ENCODE measurements at places on chromosomes 3 and 15.

- DNase-seq, result no peak
These were observed 123.4 kb upstream of the SLC24A5 start for GRCh38 chr15:47997195-47998080.

GRCh38 chr15:30922480-30923311 is 19.0 kb downstream of the FAN1 start:
- no peak for DNase-seq

DNA sequence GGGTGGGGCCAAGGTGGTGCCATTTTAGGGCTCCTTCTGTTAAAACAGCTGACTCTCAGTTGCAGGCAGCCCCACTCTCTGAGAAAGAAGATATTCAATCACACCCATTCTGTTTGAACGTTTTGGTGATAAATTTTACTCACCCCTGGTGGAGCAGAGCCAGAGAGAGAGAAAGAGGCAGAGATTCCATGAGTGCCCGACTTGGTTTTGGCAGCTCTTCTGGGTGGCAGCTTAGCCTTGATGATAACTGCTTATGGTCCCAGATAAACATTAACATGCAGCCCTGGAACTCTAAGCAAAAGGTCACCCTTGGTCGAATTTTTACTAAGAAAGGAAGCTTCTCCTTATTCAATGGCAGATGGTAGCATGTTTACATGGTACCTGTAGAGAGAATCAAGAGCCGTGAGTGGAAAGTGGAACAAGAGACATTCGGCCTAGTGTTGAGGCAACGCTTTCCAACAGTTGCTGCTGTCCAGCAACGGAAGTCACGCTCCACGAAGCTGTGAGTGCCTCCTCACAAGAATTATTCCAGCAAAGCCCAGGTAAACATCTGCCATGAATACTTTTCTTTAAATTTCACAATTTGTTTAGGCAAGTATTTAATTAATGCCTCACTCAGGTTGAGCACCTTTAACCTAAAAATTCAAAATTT is 530.6 kb upstream of the ROBO2 start:
- DNase-seq, result no peak

DNA sequence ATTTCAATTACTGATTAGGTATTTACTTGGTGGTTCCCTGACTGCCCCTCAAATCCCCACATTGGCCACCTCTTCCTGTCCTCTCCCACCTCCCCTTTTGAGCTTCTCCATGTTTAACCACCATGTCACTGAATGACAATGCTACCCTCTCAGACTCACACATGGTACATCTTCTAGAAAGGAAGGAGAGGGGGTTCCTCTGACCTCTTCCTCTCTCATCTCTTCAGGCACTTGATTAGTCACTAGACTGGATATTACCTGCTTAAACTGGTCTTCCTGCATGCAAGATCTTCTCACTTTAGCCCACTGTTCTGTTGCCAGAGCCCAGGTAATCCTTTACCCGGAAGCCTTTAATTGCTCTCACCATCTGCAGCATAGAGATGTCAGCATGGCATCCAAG is 64.9 kb downstream of the DIPK2A start:
- no peak for DNase-seq

DNA sequence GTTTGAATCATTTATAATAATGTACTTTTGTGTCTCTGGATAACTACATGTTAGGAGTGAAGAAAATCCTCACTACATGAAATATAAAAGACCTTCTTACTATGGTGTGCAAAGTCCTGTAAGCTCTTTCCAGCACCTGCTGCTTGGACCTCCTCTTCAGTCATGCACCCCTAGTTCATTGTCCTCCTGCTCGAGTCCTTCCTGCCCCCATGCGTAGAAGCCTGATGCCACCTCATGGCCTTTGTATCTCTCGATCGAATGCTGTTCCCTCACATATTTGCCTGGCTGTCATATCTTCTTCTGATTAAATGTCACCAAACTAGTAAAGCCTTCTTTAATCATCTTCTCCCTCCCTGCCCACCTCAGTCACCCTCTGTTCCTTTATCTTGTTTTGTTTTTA is 49.9 kb upstream of the SUCLG2 start:
- DNase-seq, result peak; percentile 30

DNA sequence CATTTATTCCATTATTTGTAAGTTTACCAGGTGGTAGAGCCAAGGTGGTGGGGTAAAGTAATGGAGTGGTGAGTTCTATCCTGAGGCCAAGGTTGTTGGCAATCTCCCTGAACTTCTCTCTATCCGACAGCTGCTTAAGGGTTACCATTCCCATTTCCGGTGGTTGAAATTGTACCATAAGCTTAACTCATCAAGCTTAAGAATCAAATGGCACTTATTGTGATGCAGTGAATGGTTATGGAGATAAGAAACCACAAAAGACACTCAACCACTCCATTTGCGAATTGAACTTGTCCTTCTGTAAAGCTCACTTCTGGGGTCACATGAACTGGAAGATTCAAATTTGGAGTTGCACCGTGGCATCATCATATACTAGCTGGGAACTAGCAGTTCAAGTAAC is 287.4 kb upstream of the SLCO3A1 start:
- DNase-seq, result no peak

- DNase-seq, result no peak
These were observed 26.8 kb downstream of the PARL start for GRCh38 chr3:183857863-183858262.

- DNase-seq, result no peak
These were observed 719.3 kb upstream of the SGO1 start for GRCh38 chr3:20905210-20905805.

DNA sequence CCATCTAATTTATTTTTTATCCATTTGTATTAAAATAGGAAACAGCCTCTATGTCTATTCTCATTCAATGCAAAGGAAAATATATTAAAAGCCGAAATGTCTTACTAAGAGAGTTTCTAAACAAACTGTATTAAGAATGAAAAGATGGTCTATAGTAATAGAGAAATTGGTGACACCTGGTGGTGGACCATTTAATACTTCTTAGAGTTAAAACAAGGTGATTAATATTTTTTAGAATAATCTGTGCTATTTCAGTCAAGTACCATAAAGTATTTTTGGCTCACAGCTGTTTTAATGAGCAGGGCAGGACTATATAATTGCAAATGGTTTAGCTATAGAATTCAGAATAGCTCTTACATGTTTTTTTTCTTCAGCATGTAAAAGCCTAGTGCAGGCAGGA is 55.7 kb downstream of the SYNPR start:
- DNase-seq, result no peak

GRCh38 chr3:185760088-185760487 is 64.8 kb downstream of the IGF2BP2 start:
- no peak for DNase-seq

DNA sequence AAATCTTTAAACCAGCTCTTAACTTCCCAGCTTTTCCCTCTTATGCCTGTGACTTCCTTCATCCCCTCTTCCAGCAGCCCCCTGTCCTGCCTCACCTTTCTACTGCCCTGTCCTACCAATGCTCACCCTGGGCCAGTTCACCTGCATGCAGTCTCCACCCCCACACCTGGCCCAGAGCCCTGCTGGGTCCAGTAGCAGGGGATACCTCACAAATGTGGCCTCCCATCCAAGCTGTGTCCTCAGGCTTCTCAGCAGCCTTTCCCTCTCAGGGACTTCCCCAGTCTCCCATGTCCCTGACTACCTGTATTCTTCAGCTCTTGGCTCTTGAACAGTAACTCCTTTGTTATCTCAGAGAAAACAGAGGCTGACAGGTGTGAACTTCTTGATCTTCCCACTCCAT is 503.2 kb downstream of the MFSD1 start:
- no peak for DNase-seq

GRCh38 chr3:52319921-52320595 is 3.9 kb downstream of the DNAH1 start:
- DNase-seq, result no peak

DNA sequence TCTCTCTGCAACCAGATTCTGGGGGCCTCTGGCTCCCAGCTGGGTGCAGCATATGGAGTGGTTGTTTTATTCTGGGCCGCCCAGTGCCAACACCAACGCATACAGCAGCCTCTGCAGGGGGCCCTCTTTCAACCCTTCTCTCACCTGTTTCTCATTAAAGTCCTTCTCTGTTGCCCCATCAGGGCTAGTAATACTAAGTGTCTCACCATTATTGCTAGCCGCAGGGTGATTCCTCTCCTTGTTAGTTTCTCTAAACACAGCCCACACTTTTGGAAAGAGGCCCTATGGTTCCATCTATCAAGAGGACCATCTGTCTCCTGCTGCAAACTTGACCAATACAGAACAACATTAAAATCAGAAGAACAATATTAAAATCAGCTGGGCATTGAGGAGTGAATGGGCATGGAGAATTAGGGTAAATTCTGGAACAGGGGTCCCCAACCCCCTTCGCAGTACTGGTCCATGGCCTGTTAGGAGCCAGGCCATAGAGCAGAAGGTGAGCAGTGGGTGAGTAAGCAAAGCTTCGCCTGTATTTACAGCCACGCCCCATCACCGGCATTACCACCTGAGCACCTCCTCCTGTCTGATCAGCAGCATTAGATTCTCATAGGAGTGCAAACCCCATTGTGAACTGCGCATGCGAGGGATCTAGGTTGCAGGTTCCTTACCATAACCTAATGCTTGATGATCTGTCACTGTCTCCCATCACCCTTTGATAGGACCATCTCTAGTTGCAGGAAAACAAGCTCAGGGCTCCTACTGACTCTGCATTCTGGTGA is 36.5 kb downstream of the ALS2CL start:
- DNase-seq, result no peak

GRCh38 chr3:192827863-192828594 is 89.6 kb downstream of the MB21D2 start:
- DNase-seq, result no peak

- DNase-seq, result no peak
These were observed 46.2 kb downstream of the TRIM69 start for GRCh38 chr15:44782516-44782915.

DNA sequence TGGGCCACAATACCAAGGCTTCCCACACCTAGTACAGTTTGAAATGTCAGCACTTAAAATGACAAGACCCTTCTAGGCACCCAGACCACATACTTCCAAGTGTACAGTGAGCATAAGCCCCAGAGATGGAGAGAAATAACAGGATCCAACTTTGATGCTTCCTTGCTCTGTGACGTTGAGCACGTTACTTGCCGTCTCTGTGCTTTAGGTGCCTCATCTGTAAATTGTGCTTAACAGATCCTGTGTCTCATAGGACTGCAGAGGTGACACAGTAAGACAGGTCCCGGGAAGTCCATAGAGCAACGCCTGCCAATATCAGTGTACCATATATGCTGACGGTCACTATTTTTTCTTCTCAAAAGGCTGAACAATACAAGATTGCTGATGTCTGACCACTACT is 59.1 kb downstream of the LRIG1 start:
- DNase-seq, result no peak

DNA sequence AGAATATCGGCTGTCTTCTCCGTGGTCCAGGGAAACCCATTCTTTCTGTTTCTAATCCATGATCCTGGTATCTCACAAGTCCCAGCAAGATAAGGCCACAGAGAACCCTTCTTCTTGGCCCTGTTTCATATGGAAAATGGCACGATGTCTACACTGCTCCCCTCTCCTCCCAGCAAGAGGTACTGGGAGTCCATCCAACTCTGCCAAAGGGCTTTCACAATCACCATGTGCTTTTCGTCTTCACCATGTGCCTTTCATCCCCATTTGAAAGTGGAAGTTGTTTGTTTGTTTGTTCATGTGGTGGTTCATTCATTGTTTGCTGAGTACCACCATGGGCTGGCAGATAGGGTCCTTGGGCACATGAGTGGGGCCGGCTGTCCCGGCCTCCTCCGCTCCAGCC is 5.5 kb downstream of the ITIH3 start:
- DNase-seq, result no peak

DNA sequence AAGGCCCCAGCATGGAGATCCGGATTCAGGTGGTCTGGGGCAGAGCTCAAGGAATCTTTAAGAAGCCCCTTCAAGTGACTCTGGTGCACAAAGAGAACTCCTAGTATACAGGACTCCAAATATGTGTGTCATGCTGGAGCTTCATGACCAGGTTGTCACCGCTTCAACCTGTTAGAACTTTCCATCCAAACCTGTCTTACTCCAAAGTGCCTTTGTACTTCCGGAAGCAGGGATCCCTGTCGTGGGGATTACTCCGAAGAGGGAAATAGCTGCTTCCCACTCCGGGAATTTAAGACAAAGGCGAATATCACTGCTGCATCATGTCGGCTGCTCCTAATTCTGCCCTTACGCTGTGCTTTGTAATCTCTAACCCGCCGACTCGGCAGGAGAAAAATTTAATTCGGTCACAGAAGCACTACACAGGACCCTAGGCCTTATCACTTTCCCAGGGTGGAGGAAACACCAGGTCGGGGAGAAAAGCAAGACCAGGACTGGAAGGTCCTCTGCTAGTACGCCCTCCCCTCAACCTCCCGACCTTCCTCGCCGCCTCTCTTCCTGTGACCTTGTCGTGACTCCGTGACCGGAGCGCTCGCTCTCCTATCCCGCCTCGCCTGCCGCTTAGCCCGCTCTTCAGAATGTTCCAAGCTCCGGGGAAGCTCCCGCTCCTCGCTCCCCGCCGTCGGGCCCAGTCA is 730 bp downstream of the HIGD1A start:
- no peak for DNase-seq

- no peak for DNase-seq
These were observed 24.3 kb downstream of the PGPEP1L start for GRCh38 chr15:98983334-98983733.

- no peak for DNase-seq
These were observed 5.5 kb downstream of the FGF7 start for GRCh38 chr15:49428409-49429095.

GRCh38 chr3:33578325-33579177 is 138.3 kb upstream of the UBP1 start:
- DNase-seq, result no peak

DNA sequence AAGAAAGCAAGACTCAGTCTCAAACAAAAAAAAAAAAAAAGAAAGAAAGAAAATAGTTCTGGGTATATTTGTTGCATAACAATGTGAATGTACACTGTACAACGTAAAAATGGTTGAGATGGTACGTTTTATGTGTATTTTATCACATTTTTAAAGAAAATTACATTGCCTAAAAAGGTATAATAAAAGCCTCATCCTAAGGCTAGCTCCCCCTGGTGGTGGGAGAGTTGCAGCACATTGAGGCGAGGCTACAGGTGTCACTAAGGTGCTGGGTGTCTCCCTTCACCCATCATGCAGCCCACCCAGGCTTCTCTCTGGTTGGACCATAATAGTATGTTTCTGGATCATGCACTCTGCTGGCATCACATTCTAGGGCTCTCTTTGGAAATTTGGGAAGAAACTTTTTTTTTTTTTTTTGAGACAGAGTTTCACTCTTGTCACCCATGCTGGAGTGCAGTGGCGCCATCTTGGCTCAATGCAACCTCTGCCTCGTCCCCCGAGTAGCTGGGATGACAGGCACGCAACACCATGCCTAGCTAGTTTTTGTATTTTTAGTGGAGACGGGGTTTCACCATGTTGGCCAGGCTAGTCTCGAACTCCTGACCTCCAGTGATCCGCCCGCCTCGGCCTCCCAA is 12.4 kb upstream of the RAB11A start:
- DNase-seq, result peak; percentile 85

GRCh38 chr15:29675791-29676301 is 146.4 kb downstream of the TJP1 start:
- DNase-seq, result no peak

DNA sequence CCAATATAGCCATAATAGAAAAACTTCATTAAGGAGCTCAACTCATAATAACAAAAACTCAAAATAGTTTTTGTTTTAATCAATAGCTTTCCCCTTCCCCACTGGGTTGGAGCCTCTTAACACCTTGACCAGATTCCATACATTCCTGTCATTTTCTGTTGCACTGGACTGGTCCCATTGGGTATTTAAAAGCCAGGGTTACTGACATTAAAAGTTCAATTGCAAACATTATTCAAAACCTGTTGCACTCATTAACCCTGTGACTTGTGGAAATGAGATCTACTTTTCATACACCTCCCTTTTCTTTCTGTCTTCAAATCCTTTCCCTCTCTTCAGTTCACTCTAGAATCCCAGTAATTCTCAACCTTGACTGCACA is 1.7 kb upstream of the HRG start:
- no peak for DNase-seq

GRCh38 chr3:7573330-7573729 is 712.4 kb downstream of the GRM7 start:
- no peak for DNase-seq

All from B cell (primary cell).